ENCODE measurements at places on chromosomes 1 and 21.

GRCh38 chr21:16088056-16088455, 358.3 kb downstream of the USP25 start:
- no peak for DNase-seq

- no peak for DNase-seq
These were observed 17.0 kb upstream of the MACF1 start for GRCh38 chr1:39187275-39188046.

- DNase-seq, result peak; percentile 60
These were observed 4.5 kb downstream of the TTC24 start for GRCh38 chr1:156583821-156584622.

DNA sequence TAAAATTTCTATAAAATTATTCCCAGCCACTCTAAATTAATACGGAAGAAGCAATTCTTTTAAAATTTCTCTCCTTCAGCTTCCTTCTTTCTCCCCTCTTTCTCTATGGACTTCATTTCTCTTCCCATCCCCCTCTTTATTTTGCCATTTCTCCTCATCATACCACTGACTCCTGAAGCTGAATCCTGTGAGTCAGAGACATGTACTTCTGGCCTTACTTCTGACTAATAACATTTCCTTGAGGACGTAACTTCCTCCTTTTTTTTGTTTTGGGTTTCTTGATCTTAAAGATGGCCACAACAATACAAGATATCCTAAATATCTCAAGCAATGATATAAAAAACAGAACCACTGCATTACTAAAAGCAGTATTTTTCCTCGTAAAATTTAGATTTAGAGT, 63.6 kb upstream of the DENND1B start:
- DNase-seq, result no peak

- DNase-seq, result no peak
These were observed 7.0 kb upstream of the KISS1 start for GRCh38 chr1:204203206-204203767.

GRCh38 chr1:154501423-154502065, 475 bp upstream of the TDRD10 start:
- DNase-seq, result no peak

DNA sequence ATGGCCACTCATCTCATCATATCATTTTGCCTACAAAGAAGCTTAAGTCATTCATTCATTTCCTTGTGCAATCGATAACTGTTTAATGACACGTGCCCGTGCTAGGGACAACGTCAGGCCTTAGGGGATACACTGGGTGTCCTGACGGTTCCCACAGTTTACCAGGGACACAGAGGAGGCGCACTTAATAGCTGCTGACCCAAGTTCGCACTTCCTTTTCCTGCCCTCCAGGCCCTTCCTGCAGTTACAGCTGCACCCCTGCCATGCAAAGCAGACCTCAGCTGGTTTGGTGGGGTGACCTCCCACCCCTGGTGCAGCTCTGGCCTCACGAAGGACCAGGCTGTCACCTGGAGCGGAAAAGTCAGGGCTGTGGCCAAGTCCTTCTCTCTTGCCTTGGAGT, 4.2 kb downstream of the SPATA21 start:
- DNase-seq, result no peak

DNA sequence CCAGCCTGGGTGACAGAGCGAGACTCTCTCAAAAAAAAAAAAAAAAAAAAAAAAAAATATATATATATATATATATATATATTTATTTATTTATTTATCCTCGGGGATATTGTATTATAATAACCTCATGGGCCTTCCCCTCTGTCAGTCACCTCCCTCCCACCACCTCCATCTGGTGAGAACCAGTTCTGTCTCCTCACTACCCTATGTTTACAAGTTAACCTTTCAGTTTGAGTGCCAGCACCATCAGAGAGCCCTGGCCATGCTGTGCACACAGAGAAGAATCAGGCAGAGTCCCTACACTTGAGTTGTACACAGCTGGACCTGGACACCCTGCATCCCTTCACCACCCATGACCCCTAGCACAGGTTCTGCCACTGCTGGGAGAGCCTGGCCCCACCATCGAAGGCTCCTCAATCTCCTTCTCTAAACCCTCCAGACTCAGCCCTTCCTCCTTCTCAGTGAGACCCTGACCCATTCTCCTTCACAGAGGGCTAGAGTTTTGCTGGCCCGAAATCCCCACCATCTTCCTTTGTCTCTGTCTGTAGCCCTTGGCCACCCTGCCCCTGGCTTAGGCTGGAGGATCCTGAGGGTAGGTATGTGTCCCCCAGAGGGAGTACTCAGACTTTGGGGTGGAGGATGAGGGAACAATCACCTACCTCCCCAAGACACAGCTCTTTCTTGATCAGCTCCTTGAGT, 1.2 kb downstream of the S100A5 start:
- DNase-seq, result no peak

DNA sequence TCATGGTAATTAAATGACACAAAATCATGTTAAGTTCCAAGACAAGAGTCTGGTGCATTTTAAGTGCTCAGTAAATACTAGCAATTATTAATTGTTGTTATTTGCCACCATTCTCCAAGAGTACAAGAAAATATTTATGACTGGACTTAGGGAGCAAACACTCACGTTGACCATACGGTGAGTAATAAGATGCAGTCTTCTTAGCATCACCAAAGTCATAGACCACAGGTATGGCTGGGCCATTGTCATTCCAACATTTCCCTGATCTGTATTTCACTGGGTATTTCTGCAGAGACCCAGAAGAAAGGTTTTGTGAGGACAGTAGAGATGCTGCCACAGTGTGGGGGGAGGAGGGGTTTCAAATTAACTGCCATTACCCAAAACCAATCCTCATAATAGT, 4.7 kb downstream of the ITLN2 start:
- DNase-seq, result no peak

GRCh38 chr1:211578640-211579439, at the start of gene SLC30A1:
Gene SLC30A1 (minus strand): TSS chr1:211579161. CDS start chr1:211578612, 549 bp downstream.
- DNase-seq, result peak; percentile 100

DNA sequence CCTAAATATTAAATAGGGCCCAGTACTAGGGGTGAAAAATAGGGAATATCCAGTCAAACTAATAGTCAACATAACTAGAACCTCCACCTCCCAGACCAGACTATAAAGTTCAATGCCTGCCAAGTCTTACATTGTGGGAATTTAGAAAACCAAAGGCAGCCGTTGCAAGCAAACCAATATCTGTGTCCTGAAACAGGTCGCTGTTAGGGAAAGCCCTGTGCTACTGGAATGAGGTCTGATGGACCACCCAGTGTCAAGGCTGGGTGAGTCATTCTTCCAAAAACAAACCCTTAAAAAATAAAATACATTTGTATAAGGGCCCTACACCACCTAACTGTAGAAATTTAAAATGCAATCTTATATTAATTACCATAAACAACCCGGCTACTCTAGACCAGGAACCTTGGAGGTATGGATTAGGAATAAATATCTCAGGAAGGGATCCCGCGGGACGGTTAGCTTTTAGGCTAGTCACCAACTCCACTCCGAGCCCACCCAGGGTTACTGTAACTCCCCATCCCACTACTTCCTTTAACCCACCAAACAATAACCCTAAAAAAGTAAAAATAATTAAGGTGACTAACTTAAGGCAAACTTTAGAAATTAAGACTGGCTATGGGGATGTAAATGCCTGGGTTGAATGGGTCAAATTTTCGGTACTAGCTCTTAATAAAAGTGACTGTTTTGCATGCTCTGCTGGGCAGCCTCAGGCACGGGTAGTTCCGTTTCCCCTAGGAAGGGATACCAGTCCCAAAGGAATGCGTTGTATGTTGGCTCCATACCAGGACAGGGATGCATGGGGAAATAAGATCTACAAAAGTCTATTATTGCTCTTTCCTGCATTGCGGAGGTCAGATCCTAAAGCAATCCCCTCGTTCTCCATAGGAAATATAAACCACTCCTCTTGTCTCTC, 65.4 kb upstream of the TLR5 start:
- no peak for DNase-seq

DNA sequence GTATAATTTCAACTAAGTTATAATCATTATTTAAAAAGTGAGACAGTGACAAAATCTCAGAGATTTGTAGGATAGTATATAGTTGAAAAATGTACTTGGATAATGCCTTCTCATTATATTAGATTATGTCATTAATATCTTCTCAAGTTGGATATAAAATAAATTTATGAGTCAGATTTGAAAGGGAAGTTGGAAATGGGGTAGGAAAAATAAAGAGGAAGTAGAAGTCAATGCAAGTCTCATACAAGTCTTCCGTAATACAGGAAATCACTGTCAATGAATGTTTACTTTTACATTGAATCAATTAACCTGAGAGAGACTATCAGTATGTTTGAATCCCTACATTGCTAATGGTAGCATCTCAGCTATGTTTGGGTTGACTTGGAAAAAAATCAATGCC, 16.2 kb upstream of the RNPC3 start:
- DNase-seq, result no peak

- DNase-seq, result peak; percentile 12
These were observed 47.3 kb downstream of the UBIAD1 start for GRCh38 chr1:11320153-11320936.

DNA sequence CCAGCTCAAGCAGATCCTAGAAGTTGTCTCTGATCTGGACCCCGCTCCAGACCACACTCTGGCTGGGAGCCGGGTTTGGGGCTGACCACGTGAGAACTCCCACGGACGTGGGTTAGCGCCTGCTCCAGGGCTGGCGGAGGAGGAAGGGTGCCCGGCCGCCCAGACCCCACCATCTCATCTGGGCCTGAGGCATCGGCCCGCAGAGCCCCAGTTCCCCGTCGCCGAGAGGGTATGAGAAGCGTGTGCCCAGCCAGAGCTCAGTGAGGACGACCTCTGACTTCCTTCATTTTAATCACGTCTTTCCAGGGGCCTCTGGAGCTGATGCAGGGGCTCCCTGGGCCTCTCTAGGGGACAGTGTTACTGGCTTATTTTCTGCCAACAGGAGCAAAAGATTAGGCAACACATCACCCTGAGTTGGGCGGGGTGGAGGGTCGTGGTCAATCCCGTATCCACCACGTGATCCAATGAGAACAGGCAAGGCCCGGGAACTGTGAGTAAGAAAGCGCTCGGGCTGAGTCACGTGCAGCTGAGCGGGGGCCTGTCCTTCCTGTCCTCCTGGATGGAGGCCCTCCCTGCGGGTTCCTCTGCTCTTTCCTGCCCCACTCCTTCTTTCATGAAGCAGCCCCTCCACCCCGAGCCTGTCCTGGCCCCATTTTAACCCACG, 81.1 kb downstream of the SIK1 start:
- DNase-seq, result no peak

DNA sequence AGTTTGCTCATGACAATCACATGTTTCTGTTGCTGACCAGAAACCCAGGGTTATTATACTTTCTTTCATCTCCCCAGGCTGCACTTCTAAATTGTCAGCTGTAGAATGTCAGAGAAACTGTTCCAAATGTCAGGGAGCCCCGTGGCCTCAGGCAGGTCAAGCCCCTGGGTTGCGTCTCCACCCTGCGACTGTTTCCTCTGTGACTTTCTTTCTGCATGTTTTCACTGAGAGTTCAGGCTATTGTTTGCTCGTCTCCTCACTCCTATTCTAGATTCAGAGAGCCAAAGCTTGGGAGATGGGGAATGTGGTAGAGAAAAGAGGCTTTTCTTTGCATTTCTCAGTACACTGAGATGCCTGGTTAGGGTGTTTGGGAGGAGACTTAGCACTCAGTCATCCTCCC, 97.4 kb downstream of the CENPF start:
- DNase-seq, result no peak

DNA sequence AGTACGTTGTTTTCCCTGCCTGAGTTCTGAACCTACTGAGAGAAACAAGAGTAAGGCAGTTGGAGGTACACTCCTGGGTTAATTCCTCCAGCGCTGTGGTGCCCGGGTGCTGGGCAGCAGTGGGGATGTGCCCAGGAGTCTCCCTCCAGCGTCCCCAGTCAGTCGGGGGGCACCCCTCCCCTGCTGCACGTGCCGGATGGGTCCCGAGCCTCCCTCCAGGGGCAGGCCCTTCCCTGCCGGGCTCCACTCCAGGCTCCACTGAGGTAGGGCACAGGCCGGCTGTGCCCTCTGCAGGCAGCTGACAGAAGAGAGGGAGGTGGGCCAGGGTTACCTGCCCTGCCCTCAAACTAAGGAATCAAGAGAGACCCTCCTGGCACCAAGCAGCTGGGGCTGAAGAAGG, 238.1 kb upstream of the VAMP3 start:
- no peak for DNase-seq

- no peak for DNase-seq
These were observed 46.0 kb downstream of the SNX7 start for GRCh38 chr1:98707556-98707955.

- DNase-seq, result no peak
These were observed 10.1 kb downstream of the CCDC185 start for GRCh38 chr1:223403184-223403815.

DNA sequence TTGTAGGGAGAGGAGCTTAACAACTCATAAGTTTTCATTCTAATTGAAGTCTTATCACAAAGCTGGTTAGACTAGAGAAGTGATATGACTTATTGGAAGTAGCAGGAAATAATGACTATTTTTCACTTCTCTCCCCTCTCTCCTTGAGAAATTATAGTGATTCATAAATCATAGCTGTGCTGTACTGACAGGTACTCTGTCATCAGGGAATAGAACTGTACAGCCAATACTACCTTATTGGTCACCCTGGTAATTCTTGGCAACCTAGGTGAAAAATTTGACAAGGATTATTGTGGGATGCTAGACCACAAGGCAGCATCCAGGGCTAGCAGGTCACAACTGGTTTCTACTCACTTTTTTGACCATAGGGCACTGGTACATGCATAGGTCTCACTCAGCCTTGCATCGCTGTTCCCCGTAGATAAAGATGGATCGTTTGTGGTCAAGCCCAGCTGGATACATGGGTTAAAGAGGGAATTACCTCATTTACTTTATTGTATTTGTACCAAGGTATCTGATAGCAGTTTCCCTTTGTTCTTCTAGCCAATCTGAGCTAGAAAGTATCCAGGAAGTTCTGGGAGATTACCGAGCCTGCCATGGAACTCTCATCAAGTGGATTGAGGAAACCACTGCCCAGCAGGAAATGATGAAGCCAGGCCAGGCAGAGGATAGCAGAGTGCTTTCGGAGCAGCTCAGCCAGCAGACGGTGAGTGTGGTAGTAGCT, 113.6 kb downstream of the MACF1 start:
- no peak for DNase-seq

- no peak for DNase-seq
These were observed 97.5 kb downstream of the CASZ1 start for GRCh38 chr1:10698726-10699469.

DNA sequence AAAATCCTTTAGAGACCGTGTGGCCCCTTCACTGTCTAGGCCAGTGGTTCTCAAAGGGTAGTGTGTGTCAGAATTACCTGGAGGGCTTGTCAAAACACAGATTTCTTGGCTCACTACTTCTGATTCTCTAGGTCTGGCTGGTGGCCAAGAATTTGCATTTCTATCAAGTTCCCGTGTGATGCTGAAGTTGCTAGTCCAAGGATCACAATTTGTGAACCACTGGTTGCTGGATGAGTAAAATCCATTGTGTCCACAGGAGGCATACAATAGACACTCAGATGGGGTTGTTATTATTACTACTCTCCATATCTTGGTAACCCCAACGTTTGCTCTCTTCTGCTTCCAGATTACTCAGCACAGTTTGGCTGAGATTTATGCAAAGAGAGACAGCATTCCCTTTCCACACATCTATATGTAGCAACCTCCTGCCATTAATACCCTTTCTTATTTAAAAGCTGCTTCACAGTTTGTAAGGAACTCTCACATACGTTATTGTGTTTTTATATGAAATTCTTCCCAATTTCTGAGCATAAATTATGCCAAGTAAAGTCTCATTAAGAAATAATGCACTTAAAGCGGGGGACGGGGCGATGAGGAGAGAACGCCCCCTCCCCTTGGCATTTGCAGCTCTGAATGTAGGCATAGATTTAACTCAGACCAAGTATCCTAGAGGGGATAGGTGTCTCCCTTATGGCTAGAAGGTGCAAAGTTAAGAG, 720 bp upstream of the TMCC2 start:
- DNase-seq, result no peak

GRCh38 chr21:34199121-34199910, 125.9 kb downstream of the MRPS6 start:
- no peak for DNase-seq

All from stimulated activated CD4-positive, alpha-beta T cell treated with anti-CD3 and anti-CD28 coated beads, Interleukin-1b, Interleukin-23, amount 100 ng/mL, for 1 hour (primary cell).